ENCODE measurements at places on chromosomes 16 and 17.

- no peak for DNase-seq
Observed at GRCh38 chr16:86963600-86964575, 353.3 kb downstream of the C16orf95 start.

- DNase-seq: no peak
Observed at GRCh38 chr17:17781591-17782496, 54.9 kb downstream of the SREBF1 start.

- no peak for DNase-seq
Observed at GRCh38 chr17:39235555-39236449, 10.1 kb upstream of the STAC2 start.

DNA sequence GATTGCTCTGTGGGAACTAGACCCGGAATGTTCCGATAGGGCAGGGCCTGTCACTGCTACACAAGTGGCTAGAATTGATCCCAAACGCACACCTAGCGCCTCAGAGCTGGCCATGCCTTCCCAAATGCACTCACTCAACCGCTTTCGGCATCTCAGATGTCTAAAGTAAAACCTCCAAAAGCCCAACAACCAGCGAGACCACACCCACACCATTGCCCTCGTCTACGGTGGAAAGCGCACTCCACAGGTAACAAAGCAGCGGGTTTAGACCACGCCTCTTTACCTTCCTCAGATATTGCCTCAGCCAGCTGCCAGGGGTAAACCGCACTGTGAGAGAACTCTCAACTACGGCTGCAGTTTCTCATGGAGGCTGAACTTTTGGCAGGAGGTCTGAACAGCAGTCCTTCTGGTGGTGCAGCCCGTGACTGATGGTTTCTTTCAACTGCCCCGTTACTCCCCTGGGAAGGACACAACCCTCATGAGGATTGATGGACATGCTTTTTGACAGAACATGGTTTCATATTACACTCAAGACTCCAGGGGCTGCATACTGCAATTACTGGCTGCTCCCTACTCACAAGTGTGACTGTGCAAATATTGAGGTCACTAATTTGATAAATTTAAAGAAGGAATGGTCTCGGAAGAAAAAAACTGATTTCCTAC, 34.5 kb downstream of the USP7 start:
- no peak for DNase-seq

- DNase-seq: no peak
Observed at GRCh38 chr16:1895949-1896675, 22.1 kb downstream of the HS3ST6 start.

- DNase-seq: no peak
Observed at GRCh38 chr17:18278867-18279266, 18.4 kb downstream of the MIEF2 start.

DNA sequence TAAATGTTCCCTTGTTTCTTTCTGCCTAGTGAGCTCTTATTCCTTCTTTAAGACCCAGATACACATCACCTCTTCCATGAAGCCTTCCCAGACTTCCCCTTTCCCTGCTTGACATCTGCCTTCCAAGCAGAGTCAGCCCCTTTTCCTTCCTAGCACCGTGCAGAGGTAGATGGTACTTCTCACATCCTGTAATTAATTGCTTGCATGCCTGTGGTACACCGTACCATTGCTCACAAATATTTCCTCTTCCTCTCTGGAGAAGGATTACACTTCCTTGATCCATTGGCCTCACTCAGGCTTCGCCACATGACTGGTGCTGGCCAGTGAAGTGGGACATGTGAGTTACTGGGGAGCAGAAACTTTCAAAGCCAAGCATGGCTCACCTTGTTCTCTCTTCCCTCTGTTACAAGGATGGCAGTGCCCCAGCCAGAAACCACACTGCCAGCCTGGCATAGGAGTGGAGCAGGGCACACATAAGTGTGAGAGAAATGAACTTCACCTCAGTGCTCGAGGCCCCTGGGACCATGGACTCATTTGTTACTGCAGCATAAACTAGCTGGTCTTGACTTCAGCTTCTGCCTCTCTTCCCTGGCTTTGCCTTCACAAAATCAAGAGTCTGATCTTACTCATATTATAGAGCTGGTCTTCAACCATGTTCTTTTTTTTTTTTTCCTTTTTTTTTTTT, 44.0 kb downstream of the SOST start:
- no peak for DNase-seq
